NT2/D1 (cell line): ENCODE measurements at places on chromosomes 2 and 18.

DNA sequence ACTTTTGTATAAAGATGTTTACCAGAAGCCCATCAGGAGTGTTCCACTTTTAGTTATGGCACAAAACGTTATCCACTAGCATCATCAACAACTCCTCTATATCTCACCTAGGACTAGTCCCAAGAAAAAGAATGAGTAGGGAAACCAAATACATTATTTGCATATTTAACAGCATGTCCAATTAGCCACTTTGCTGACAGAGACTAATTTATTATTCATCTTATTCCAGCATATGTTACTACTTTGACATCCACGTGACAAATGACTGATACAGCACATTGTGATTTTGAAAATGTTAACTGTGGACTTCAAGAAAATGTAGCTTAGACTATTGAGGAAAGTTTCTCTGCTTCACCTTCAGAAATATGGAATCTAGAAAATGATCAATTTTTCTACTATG, 694.0 kb downstream of the NRXN1 start:
- DNase-seq = no peak

GRCh38 chr2:233822781-233823730, 31.3 kb downstream of the HJURP start:
- DNase-seq = no peak

DNA sequence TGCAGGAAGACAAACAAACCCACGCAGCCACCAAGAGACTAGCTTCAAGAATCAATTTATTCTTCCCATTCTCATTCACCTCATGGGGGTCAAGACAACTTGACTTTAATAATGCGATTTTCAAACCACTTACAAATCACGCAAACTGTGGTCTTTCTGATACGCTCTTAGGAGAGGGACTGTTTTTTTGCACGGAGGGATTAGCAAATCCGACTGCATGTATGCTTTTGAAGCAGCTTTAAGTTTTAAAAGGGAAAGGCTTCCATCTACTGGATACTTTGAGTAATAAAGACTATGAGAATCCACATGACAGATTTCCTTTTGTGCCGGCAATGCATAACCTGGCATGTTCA, 322.9 kb upstream of the KCNJ3 start:
- peak; percentile 42 for DNase-seq

DNA sequence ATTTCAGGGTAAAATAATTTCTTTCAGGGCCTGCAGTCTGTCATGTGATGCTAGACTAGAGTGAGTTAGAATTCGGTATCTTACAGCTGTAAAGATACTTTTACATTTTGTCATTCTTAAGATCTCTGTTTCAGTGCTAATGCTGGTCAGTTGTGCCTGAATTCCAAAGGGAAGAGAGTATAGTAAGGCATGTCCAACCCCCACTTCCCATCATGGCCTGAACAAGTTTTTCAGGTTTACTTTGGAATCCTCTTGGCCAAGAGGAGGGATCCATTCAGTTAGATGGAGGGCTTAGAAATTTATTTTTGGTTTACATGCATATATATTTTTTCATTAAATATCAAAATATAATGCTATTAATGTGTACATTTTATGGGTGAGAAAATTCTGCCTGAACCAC, 596.6 kb downstream of the XIRP2 start:
- DNase-seq = no peak

- DNase-seq = no peak
Measured at GRCh38 chr2:190716176-190716807, 67.4 kb downstream of the NAB1 start.

- DNase-seq = no peak
Measured at GRCh38 chr2:233354971-233355574, 779 bp downstream of the DGKD start.

DNA sequence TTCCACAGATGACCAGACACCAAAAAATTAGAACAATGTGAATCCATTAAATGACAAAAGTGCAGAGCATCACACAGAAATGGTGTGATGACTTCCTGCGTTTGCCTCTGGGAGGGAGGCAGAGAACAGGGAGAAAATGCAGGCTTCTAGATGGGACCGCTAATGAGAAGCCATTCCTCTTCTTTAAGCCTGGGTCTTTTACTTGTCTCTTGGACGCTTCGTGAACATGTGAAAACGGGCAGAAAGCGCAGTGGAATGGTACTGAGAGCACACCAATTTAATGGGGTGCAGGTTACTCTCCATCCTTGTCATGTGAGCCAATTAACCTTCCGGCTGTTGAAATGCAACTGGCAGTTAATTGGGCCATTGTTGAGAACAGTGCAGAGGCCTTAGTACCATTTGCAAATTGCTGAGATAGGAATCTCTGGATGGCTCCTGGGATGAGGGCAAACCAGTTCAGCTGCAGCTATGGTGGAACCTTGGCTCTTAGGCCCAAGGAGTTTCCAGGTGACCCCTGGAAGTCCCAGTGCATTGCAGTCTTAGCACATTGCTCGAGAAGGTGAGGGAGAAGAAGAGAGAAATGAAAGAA, 210.4 kb upstream of the CXCR4 start:
- DNase-seq = peak; percentile 64

GRCh38 chr18:2654928-2655177, 673 bp upstream of the SMCHD1 start:
- DNase-seq = no peak

DNA sequence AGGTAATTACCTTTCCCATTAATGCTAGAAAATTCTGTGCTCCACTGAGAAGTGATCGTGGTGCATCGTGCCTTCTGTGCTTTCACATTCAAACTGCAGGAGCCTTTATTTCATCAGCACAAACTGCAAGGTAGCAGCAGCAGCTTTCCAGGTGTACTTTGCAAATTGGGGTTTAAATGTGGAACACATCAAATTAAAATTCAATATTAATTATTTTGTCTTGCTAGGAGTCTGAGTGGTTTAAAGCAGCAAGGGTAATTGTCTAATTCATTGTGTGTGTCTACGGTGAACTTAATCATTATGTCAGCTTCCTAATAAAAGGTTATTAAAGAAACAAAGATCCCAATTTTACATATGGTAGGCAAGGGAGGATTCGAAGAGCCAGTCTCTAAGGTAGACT, 180.8 kb upstream of the ATP5MC3 start:
- DNase-seq = no peak

GRCh38 chr2:213696442-213696841, 412.2 kb downstream of the SPAG16 start:
- no peak for DNase-seq

DNA sequence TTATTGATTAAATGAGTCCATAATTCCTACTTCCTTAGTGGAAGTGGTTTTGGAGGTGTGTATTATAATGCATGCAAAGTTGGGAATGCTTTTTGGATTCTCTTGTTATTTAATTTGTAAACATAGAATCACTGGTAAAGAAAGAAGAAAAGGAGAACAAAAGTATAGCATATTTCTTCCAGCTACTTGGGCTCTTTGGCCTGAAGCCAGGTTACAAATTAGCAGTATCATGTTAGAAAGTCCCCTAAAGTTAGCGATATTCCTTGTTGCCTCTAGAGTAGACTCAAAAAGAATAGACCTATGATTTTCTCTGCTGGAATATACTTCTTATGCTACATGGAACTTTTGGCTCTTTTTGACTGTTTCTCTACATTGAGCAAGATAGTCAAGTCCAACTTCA, 60.6 kb upstream of the CD28 start:
- DNase-seq = no peak

DNA sequence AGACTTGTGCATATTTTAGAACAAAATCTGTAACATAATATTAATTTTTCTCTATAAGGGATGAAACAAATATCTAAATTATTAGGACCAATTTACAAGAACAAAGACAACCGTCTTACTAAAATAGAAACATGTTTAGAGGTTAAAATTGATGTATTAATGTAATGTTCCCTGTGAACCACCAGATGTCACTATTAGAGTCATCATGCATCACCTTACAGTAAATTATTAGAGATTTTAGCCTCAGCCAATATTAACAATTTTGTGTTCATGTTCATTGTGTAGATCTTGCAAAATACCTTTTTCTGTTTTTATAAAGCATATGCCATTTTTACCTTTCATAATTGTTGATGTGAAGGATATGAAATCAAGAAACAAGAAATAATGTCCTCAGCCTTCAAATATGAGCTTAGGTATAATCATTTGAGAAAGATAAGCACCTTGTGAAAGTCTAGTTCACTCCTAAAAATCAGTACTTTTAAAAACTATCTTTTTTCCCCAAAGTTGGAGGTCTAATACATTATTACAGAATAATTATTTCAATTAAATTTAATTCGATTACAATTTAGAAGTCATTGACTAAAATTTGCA, 344.3 kb upstream of the KCNH7 start:
- no peak for DNase-seq

- no peak for DNase-seq
Measured at GRCh38 chr2:142065156-142065555, 65.7 kb downstream of the LRP1B start.

DNA sequence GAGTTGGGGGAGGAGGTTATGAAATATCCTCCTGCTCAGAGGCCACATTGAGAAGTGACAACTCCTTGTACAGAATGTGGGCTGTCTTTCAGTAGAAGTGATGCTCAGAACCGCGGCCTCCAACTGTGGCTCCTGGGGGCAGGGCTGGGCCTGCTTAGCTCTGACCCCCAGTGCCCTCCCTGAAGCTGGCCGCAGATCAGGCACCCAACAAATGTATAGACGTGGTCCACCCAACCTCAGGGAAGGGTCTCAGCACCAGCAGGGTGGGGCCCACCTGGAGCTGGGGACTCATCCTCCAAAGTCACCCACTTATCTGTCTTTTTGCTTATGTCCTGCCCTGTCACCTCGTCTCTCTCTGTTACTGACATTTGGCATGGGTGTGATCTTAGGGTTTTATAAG, 11.1 kb upstream of the BIN1 start:
- DNase-seq = no peak

- no peak for DNase-seq
Measured at GRCh38 chr2:69227716-69228115, 159.3 kb downstream of the GFPT1 start.

- DNase-seq = no peak
Measured at GRCh38 chr2:144801325-144801724, 281.4 kb upstream of the ZEB2 start.

GRCh38 chr2:227095346-227095745, 68.7 kb downstream of the COL4A4 start:
- DNase-seq = no peak

- no peak for DNase-seq
Measured at GRCh38 chr18:59870623-59871130, 29.1 kb upstream of the PMAIP1 start.

DNA sequence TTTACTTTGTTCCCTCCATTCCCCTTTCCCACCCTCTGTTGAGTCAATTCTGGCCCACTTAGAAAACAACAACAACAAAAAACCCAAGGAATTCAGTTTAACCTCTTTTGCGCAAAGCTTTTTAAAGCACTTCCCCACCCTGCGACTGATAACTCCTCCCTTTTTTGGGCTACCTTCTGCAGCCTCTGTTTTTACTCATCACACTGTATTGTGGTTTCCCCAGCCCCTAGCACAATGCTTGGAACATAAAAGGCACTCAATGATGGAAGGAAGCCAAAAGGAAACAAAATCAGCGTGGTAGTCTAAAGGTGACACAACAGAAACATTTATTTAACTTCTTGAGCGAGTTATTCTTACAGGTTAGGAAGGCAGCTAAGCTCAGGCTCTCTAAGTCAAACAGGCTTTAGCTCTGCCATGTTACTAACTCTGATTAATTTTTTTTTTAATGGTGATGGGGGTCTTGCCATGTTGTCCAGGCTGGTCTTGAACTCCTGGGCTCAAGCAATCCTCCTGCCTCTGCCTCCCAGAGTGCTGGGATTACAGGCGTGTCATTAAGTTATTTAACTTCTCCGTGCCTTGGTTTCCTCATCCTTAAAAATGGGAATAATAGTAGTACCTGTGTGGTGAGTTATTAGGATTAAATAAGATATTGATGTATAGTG, 1.3 kb downstream of the CEP68 start:
- DNase-seq = no peak

DNA sequence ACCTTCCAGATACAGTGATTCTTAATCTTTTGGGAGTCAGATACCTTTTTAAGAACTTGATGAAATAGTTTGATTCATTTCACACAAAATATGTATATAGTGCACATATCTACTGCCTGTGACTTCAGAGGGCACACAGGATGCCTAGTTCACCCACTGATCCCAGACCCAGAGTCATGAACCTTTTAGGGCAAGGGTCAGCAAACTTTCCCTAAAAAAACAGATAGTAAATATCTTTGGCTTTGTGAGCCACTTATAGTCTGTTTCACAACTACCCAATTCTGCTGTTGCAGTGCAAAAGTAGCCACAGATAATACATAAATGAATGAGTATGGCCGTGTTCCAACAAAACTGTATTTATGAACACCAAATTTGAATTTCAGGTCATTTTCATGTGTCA, 124.9 kb downstream of the ANKRD44 start:
- no peak for DNase-seq

GRCh38 chr2:101149241-101150192, 1.7 kb downstream of the TBC1D8 start:
- DNase-seq = no peak

DNA sequence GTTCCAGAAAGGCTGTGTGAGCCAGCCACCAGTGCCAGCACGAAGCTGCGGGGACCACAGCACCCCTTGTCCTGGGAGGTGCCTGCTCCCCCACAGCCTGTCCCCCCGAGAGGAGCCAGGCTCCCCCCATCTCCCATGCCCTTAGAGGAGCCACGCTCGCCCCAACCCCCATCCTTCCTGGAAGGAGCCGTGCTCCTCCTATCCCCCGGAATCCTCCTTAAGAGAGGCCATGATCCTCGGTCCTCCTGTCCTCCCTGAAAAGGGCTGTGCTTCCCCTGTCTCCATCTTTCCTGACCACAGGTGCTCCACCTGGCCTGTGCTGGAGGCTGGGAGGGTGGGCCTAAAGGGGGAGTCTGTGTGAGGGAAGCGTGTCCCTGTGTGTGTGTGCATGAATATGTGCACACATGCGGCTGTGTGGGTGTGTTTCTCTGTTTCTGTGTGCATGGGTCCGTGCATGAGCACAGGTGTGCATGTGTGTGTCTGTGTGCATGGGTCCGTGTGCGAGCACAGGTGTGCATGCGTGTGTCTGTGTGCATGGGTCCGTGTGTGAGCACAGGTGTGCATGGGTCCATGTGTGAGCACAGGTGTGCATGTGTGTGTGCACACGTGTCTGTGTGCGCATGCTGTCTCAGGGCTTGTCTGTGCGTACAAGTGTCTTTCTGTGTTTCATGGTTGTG, 80.3 kb downstream of the RTP5 start:
- DNase-seq = no peak

DNA sequence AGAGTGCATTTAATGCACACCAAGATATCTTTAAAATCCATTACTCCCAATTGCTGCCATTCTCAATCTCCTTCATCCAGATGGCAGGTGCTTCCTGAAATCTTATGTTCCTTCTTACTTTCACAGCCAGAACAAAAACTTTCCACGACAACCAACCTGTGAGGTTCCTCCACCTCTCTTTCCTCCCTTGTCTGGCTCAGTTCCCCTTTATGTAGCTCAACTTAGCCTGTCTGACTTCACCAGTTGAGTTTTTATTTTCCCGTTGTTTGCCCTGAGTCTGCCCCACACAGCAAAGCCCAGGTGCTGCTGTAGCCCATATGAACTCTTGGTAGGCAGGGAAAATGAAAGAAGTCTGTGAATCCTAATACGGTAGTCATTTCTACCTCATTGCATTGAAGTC, 112.5 kb downstream of the MREG start:
- no peak for DNase-seq
